Cardiac muscle cell (in vitro differentiated cells and primary cell): ENCODE measurements at places on chromosomes 4 and X.

- DNase-seq: no peak
These were observed 7.9 kb downstream of the C4orf17 start for GRCh38 chr4:99518601-99519295.

DNA sequence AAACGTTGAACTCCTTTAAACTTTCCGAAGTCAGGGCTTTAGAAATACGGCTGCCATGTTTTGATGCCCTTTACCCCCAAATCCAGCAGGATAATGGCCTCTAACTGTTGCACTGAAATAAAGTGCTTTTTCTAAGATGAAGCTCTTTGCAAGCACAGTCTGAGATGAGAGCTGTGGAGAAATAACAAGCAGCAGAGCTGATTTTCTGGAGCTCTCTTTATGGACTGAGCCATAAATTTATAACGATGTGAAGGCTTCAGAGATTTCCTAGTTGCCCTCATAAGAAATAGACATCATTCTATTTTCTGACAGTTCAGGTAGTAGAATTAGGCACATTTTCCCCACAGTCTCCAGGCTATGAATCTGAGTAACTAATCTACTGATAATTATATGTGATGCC is 567.3 kb downstream of the PDHA2 start:
- DNase-seq: no peak

- peak; percentile 46 for DNase-seq
These were observed 163.4 kb downstream of the AREG start for GRCh38 chr4:74608151-74608949.

DNA sequence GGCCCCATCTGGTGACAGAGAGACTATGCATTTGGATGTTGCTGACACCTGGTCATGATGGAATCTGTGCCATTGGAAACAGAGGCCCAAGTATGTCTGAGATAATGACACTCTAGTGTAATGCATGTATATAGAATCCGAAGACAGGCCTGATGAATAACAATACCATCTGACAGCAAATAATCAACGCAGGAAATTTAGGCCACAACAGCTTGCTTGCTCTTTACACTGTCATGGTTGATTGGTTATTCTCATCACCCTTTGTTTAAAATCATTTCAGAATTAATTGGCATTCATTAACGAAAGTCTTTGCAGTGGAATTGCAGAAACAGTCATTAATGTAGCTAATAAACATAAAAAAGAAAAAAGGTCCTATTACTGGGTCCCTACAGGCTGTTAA is 194.8 kb downstream of the AFF2 start:
- DNase-seq: no peak

- no peak for DNase-seq
These were observed 180.4 kb downstream of the NR3C2 start for GRCh38 chr4:148261848-148262247.

- DNase-seq: no peak
These were observed 676.6 kb downstream of the FAT4 start for GRCh38 chr4:125991398-125991797.

- DNase-seq: peak; percentile 97
These were observed at the start of gene DCLK2 for GRCh38 chr4:150078041-150078578. Gene DCLK2, plus strand, starts transcription at chr4:150078445. Its CDS starts 583 bp downstream, at chr4:150079028.

GRCh38 chr4:163959932-163960331 is 465.4 kb downstream of the TMA16 start:
- no peak for DNase-seq

GRCh38 chr4:95466791-95467190 is 82.0 kb downstream of the UNC5C start:
- DNase-seq: no peak

DNA sequence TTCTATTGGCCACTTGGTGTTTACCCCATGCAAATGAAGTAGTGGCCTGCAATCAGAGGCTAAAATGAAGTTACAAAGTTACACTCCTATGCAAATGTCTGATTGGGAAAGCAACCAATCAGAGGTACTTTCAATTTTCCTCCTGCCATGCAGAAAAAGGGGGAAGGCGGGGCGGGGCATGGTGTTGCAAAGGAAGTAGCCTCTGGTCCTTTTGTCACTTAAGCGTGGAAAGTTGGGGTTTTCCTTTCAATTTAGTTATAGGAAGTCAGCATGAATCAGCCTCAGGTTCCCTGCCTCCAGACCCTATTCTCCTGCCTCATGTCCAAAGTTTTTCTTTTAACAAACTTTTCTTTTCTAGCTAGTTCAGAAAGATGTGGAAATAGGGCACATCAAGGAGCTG is 69.3 kb downstream of the GPC4 start:
- no peak for DNase-seq

DNA sequence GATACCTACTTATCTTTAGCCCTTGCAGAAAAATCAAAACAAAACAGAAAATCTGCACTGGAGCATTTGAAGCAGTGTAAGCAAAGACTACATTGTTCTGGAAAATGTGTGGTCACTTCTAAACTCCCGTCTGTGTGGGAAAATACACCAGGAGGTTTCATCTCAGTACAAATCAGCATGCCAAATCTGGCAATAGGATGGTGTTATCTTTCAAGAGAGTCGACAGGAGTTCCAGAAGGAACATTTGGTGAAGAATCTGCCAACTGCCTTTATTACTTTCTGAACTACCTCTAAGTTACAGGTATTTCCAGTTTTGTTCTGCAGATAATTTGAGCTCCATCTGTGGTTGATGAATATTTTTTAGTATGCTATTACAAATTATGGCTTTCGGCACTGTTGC is 1348.0 kb downstream of the RAPGEF2 start:
- no peak for DNase-seq

GRCh38 chr4:138952411-138952810 is 63.2 kb upstream of the NOCT start:
- DNase-seq: no peak

- no peak for DNase-seq
These were observed 178.2 kb downstream of the FAT4 start for GRCh38 chr4:125492957-125493356.

DNA sequence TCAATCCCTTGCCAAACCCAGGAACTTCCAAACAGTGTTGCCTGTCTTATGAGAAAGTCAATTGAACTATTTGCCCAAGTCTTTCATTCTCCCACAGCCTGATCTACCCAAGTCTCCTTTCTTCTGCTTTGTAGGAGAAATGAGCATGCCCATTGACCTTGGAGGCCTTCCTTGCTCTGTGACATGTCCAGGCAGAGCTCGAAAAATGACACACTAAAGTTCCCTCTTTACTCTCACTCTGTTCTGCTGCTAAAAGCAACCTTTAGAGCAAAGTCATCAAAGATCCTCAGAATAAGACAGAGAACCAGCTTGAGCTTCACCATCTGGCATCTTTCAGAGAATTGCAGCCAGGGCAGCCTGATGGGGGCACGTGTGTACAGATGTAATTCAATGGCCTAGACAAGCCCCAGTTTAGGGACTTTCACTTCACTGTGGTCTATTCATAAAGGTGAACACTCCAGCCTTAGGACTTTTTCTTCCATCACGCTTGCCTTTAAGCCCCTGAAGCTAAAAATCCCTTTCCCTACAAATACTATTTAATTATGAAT is 136.4 kb downstream of the AMELX start:
- DNase-seq: no peak

DNA sequence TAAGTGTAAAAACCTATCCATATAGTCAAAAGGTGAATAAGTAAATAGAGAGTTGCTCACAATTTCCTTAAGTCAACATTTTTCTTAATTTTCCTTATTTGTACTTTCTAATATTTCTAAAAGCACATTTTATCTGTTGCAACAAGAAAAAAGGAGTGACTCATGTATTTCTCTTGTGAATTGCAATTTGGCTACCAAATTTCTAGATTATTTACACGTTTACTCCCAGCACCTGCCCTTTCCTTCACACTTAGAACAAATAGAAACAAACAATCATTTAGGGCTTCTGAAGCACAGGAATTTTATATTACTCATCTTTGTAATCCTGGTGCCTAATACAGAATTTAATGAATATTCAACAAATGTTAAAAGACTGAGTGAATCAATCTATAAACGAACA is 22.2 kb downstream of the BTC start:
- DNase-seq: no peak

GRCh38 chr4:78608684-78609083 is 57.1 kb downstream of the ANXA3 start:
- no peak for DNase-seq

DNA sequence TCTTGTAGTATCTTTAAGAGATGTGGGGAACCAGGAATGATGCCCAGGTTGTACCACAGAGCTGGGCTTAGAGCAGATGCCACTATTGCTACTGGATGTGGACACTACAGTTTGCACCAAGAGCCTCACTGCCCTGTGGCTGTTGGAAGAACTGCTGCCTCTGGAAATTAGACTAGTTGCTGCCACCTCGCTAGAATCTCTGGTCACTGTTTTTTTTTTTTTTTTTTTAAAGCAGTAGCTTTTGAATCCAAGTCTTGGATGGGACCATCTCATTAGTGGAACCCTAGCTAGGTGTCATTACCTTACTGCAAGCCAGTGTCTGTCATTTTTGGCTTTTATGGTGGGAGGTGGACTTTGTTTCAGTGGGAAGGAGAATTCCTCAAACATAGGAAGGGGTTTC is 105.5 kb downstream of the ARHGAP10 start:
- DNase-seq: no peak
